ENCODE measurements at places on chromosomes 7 and 10. TPM values are rescaled to one million over a fixed set of nuclear protein-coding genes. Genes with fewer than 3 reads are reported as not detected.

- no peaks in the 10 kb centered on the region for H3K4me1 ChIP-seq
- H3K27me3 ChIP-seq, result no peaks in the 10 kb centered on the region
- H3K4me3 ChIP-seq, result no peak overlapping the region
- no peaks in the 10 kb centered on the region for H3K36me3 ChIP-seq
- no peak for DNase-seq
These were observed 37.0 kb downstream of the EPDR1 start for GRCh38 chr7:37957221-37957970.

- peaks cover 11% of the 10 kb centered on the region for H3K4me1 ChIP-seq
- H3K4me3 ChIP-seq, result no peak overlapping the region
- no peaks in the 10 kb centered on the region for H3K27me3 ChIP-seq
- no peak for DNase-seq
- no peak overlapping the region for H3K27ac ChIP-seq
- no peaks in the 10 kb centered on the region for H3K36me3 ChIP-seq
These were observed 4.6 kb downstream of the MARVELD1 start for GRCh38 chr10:97718178-97718577.

- no peaks in the 10 kb centered on the region for H3K4me1 ChIP-seq
- no peaks in the 10 kb centered on the region for H3K27me3 ChIP-seq
- DNase-seq, result no peak
These were observed 23.8 kb downstream of the TMEM196 start for GRCh38 chr7:19749658-19750057.

DNA sequence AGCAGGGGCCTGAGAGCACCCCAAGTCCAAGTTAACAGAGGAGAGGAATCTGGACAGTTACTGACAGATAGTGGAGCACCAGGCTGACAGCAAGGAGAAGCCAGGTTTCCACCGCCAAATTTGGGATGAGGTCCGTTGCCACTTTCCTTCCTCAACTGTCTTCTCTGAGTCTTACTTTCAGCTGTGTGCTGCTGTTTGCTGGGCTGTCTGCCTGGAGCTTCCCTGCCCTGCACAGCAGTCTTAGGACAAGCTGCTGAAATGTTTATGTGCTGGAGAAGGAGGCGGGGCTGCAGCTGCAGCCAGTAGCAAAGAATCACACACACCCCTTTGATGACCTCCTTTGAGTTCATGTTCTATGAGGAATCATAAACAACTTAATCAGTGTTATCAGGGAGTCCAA, 17.4 kb upstream of the CYP3A7 start:
- no peak overlapping the region for H3K27ac ChIP-seq
- H3K27me3 ChIP-seq, result peaks cover 2% of the 10 kb centered on the region
- no peaks in the 10 kb centered on the region for H3K4me1 ChIP-seq
- H3K4me3 ChIP-seq, result no peak overlapping the region

Gene ANKRD2
- total RNA-seq, result not detected

All from natural killer cell (primary cell).